Left cardiac atrium (tissue), 4 donors: ENCODE measurements at places on chromosomes 2 and 18.

- no peak for DNase-seq
These were observed 23.0 kb upstream of the CEP68 start for GRCh38 chr2:65033178-65033577.

DNA sequence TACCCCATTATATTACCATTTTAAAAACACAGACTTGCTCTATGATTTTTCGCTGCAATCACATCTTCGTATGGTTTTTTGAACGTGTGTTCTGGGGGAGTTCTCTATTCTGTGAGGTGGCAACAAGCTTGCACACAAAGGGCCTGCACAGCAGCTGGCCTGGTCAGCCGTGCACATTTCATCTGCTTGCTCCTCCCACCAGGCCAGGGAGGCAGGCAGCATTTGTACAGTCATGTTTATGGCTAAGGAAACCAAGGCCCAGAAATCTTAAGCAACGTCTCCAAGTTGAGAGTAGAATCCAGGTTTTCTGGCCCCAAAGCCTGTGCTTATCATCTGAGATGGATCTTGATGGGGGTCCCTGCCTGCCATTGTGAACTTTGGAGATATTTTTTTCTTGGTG is 106.4 kb upstream of the SMIM21 start:
- DNase-seq: no peak

- DNase-seq: no peak
These were observed 11.5 kb downstream of the CD226 start for GRCh38 chr18:69936191-69936558.

DNA sequence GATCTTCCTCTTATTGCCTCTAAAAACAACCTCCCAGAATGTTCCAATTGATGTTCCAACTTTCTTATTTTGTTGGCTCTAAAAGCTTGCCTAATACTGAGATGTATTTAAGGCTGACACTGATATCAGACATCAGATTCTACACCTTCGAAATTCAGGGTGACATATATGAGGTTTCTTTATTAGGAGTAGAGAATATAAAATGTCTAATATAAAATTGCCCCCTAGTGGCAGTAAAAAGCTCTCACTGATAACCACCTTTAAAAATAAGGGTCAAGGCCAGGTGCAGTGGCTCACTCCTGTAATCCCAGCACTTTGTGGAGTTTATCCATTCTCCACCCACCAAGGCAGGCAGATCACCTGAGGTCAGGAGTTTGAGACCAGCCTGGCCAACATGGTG is 789.7 kb upstream of the SLC39A10 start:
- no peak for DNase-seq

DNA sequence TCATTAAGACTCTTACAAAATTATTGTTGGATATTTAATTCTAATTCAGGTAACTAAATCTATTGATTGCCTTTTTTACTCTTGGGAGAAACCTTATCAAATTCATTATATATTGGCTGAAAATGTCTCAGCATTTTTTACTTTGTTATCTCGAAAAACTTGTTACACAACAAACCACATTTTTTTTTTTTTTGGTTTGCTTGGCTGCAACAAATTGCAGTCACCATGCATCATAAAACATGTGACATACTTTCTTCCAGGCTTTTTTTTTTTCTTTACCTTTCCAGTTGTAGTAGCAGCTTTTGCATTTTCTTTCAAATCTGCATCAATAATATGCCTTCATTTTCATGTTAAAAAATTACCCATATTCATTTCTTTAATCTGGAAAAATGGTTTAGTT is 186.7 kb downstream of the TDRD15 start:
- no peak for DNase-seq

DNA sequence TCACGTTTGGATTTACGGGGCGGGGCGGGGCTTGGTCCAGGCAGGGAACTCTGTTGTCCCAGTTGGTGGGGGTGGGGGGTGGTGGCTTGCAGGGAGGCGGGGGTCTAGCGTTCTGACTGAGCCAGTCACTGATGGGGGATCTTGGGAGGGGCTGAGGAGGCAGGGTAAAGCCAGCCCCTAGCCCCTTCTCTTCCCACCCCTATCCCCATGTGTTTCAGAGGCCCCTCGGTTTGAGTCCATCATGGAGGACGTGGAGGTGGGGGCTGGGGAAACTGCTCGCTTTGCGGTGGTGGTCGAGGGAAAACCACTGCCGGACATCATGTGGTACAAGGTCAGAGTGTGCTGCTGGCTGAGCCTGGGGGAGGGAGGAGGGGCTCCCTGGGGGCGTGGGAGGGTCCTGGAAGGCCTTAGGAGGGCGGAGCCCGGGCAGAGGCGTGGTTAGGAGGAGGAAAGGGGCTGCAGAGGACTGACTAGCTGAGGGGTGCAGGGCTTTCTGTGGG is 22.0 kb upstream of the GMPPA start:
- DNase-seq: no peak

DNA sequence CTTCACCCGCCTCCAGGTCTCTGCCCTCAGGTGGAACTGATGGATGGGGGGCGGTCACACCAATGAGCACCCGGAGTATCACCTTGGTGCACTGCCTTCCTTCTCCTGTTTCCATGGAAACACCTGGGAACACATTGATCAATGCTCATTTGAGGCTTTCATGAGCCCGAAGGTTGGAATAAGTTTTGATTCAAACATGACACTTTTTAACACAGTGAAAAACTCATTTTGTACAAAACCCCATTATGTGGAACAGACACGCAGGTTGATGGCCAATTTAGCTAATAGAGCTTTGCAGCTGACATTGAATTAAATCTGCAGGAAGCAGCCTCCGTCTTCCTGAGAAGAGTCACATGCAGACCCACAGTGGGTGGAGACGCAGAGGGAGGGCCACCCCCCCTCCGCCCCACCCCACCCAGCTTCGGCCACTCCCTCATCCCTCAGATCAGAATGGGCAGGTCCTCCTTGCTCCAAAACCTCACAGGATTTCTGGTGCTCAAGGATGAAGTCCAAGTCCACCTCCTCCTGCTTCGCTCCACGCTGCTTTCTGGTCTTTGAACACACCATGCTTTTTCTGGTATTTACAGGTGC is 96.0 kb upstream of the MYCN start:
- DNase-seq: no peak

- DNase-seq: no peak
These were observed 275.9 kb upstream of the TCF4 start for GRCh38 chr18:55863876-55864275.

GRCh38 chr2:207987025-207987716 is 38.2 kb downstream of the PLEKHM3 start:
- DNase-seq: no peak
